Activated T-cell treated with anti-CD3 and anti-CD28 coated beads, Interleukin-2, amount 50 U/mL, for 72 hours (primary cell): ENCODE measurements at places on chromosomes 5 and 9. TPM values are rescaled to one million over a fixed set of nuclear protein-coding genes. Genes with fewer than 3 reads are reported as not detected.

The IRGM gene
- 4.1 TPM for total RNA-seq

The TRMO gene
- 15.4 TPM for total RNA-seq

The ROPN1L gene
- 0.26 TPM for total RNA-seq

The PCDHA10 gene
- total RNA-seq = not detected

The MORN5 gene
- not detected for total RNA-seq

The IL33 gene
- not detected for total RNA-seq

The PCDHA13 gene
- total RNA-seq = not detected

The MARVELD2 gene
- 0.74 TPM for total RNA-seq

The SOHLH1 gene
- total RNA-seq = not detected

The ZNF454 gene
- not detected for total RNA-seq

The TLE1 gene
- total RNA-seq = 0.34 TPM

- no peaks in the 10 kb centered on the region for H3K4me1 ChIP-seq
- no peaks in the 10 kb centered on the region for H3K27me3 ChIP-seq
- H3K36me3 ChIP-seq = no peaks in the 10 kb centered on the region
- no peak overlapping the region for H3K4me3 ChIP-seq
Observed at GRCh38 chr5:33315189-33315588, 125.6 kb upstream of the TARS1 start.

DNA sequence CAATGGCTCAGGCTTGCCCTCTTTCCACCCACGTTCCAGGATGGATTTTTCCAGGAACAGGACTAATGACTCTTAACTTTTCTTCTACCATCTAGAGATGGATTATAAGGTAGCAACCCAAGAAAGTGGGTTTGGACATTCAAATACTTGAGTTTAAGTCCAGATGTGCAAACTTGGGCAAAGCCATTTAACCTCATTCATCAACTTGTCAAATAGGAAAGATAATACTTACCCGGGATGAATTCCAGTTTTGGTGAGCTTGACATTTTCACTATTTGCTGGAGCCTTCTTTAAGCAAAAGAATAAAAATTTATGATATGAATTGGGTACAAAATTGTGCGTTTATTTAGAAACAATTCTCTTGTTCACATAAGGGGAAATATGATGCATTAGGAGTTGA lies 44.3 kb upstream of the ZBED3 start:
- no peaks in the 10 kb centered on the region for H3K4me1 ChIP-seq
- no peak overlapping the region for H3K4me3 ChIP-seq
- DNase-seq = no peak
- H3K27ac ChIP-seq = no peak overlapping the region
- H3K27me3 ChIP-seq = no peaks in the 10 kb centered on the region

GRCh38 chr9:109716631-109717030 lies 63.4 kb upstream of the PALM2AKAP2 start:
- no peaks in the 10 kb centered on the region for H3K36me3 ChIP-seq
- H3K27me3 ChIP-seq = no peaks in the 10 kb centered on the region
- no peak overlapping the region for H3K4me3 ChIP-seq

- no peaks in the 10 kb centered on the region for H3K27me3 ChIP-seq
- no peak overlapping the region for H3K4me3 ChIP-seq
- H3K36me3 ChIP-seq = no peaks in the 10 kb centered on the region
- H3K27ac ChIP-seq = no peak overlapping the region
Observed at GRCh38 chr5:52544738-52545137, 243.0 kb upstream of the ITGA1 start.

- no peak overlapping the region for H3K27ac ChIP-seq
- peak; percentile 43 for DNase-seq
- H3K27me3 ChIP-seq = no peaks in the 10 kb centered on the region
- H3K4me1 ChIP-seq = peaks cover 43% of the 10 kb centered on the region
- peak overlapping the region; percentile 86 for H3K4me3 ChIP-seq
Observed at GRCh38 chr9:129458663-129459546, 162.0 kb downstream of the C9orf50 start.

- no peak for DNase-seq
- peaks cover 21% of the 10 kb centered on the region for H3K4me1 ChIP-seq
- no peaks in the 10 kb centered on the region for H3K36me3 ChIP-seq
- no peak within 1 kb of the TSS for H3K27ac ChIP-seq
- no peaks in the 10 kb centered on the region for H3K27me3 ChIP-seq
Observed at GRCh38 chr9:136742591-136743391, at the start of gene LCN10. Gene LCN10, minus strand, starts transcription at chr9:136742940. Its CDS starts 37 bp downstream, at chr9:136742903.

DNA sequence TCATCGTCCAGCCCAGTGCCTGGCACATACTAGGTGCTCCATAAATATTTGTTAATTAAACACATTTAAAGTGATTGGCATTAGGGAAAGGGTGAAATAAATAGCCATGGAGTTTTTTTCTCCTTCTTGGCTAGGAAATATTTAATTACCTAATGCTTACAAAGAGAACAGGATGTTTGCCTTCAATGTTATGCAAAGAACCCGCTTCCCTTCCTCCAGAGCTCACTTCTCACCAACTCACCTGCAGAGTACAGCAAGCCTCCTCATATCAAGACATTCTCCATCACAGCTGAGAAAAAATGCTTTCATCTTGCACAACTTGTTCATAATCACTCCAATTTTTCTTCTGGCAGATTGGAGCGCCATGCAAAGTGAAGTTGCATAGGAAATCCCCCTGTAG lies 161.7 kb upstream of the STK32A start:
- DNase-seq = no peak
- no peaks in the 10 kb centered on the region for H3K4me1 ChIP-seq
- no peak overlapping the region for H3K27ac ChIP-seq
- H3K36me3 ChIP-seq = no peaks in the 10 kb centered on the region
- H3K27me3 ChIP-seq = no peaks in the 10 kb centered on the region

DNA sequence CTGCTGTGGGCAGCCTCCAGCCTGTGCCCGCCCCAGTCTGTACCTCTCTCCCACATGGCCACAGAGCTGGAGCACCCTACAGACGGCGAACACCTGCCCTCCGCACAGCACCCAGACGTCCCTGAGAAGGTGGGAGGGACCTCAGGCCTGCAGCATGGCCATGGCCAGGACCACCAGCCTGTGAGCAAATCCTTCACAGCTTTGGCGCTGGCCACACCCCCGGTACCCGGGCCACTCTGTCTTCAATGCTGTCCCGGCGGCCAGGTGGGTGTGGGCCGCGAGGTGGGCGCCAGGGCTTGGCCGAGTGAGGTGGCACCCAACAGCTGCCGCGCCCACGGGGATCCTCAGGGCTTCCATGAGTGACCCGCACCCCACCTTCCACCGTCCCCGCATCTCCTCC lies 18.7 kb downstream of the NOTCH1 start:
- H3K27me3 ChIP-seq = no peaks in the 10 kb centered on the region
- H3K4me1 ChIP-seq = peaks cover 20% of the 10 kb centered on the region
- DNase-seq = no peak
- H3K36me3 ChIP-seq = peaks cover 3% of the 10 kb centered on the region

DNA sequence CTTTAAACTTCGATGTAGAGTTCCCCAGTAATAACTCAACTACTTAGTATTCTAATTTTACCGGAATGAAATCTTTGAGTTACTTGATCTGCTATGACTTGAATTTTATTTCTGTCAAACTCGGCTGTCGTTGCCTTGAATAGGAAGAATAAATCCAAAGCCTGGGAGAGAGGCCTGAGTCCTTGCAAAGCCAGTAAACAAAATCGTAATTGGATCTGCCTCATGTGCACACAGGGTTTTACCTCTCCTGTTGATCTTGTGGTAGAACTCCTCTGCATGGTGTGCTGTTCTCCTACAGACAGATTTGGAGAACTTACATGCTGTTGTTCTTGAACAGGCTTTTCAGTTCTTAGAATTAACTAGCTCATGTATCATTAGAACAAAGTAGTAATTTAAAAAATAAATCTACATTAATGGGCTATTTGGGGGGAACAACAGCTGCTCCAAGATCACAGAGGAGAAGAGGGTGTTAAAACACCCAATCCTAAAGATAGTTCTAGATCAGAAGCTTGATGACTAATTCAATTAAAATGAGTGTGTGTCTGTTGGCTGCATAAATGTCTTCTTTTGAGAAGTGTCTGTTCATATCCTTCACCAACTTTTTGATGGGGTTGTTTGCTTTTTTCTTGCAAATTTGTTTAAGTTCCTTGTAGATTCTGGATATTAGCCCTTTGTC lies 28.9 kb downstream of the HSPB3 start:
- no peak overlapping the region for H3K27ac ChIP-seq
- no peak for DNase-seq
- no peak overlapping the region for H3K4me3 ChIP-seq
- no peaks in the 10 kb centered on the region for H3K36me3 ChIP-seq
- peaks cover 19% of the 10 kb centered on the region for H3K27me3 ChIP-seq

DNA sequence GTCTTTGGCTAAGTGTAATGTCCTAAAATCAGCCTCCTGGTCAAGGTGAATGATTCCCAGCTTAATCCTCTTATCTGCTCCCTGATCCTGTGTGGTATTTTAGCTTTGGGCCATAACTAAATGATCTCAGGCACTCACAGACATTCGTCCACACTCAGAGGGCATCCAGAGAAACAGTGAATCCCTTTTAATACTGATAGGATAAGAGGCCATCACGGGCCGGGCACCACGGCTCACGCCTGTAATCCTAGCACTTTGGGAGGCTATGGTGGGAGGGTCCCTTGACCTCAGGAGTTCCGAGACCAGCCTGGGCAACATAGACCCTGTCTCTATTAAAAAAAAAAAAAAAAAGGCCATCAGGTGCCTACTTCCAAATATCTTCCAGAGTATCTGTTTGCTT lies 6.3 kb downstream of the PDCL start:
- H3K27ac ChIP-seq = no peak overlapping the region
- H3K27me3 ChIP-seq = no peaks in the 10 kb centered on the region
- DNase-seq = no peak

GRCh38 chr5:78795757-78796156 lies 147.2 kb upstream of the LHFPL2 start:
- H3K27me3 ChIP-seq = no peaks in the 10 kb centered on the region
- DNase-seq = no peak
- H3K27ac ChIP-seq = no peak overlapping the region
- H3K4me3 ChIP-seq = no peak overlapping the region
- H3K4me1 ChIP-seq = peaks cover 12% of the 10 kb centered on the region
- peaks cover 3% of the 10 kb centered on the region for H3K36me3 ChIP-seq

GRCh38 chr9:134130503-134131375 lies 5.1 kb upstream of the WDR5 start:
- H3K4me3 ChIP-seq = no peak overlapping the region
- no peak for DNase-seq
- H3K4me1 ChIP-seq = peaks cover 17% of the 10 kb centered on the region
- H3K27ac ChIP-seq = no peak overlapping the region
- H3K36me3 ChIP-seq = no peaks in the 10 kb centered on the region
- no peaks in the 10 kb centered on the region for H3K27me3 ChIP-seq

DNA sequence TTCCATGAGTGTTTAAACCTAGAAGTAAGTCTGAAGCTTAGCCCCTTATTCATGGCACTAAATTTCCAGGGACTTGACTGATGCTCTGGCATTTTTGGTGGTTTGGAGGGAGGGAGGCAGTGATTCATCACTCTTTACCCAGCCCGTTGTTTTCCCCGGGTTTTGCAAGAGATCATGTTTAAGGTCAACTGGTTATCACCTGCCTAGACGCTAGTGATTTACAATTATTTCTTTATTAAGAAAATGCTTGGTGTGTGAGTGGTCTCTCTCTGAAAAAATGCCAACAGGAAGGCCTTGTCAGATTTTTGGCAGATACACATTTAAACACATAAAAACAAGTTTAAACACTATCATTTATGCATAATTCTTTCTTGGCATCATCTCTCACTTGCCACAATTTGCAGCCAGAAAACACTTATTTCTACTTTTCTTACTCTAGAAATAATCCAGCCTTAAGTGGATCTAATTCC lies 737.9 kb upstream of the ZNF608 start:
- H3K4me1 ChIP-seq = no peaks in the 10 kb centered on the region
- no peak for DNase-seq
- H3K27ac ChIP-seq = no peak overlapping the region
- H3K36me3 ChIP-seq = no peaks in the 10 kb centered on the region

GRCh38 chr5:107119656-107120055 lies 551.1 kb downstream of the EFNA5 start:
- no peaks in the 10 kb centered on the region for H3K36me3 ChIP-seq
- H3K4me3 ChIP-seq = no peak overlapping the region
- DNase-seq = no peak
- H3K27ac ChIP-seq = no peak overlapping the region
- H3K4me1 ChIP-seq = no peaks in the 10 kb centered on the region
- H3K27me3 ChIP-seq = no peaks in the 10 kb centered on the region

- peaks cover 3% of the 10 kb centered on the region for H3K36me3 ChIP-seq
- peaks cover 20% of the 10 kb centered on the region for H3K4me1 ChIP-seq
- no peak overlapping the region for H3K27ac ChIP-seq
- no peak for DNase-seq
- peak overlapping the region; percentile 77 for H3K4me3 ChIP-seq
- H3K27me3 ChIP-seq = no peaks in the 10 kb centered on the region
Observed at GRCh38 chr5:149732324-149733128, 2.4 kb downstream of the PPARGC1B start.

GRCh38 chr9:72356041-72356582 lies 8.9 kb downstream of the ZFAND5 start:
- no peak for DNase-seq
- H3K4me3 ChIP-seq = no peak overlapping the region
- H3K36me3 ChIP-seq = peaks cover 45% of the 10 kb centered on the region
- no peaks in the 10 kb centered on the region for H3K27me3 ChIP-seq
- peaks cover 60% of the 10 kb centered on the region for H3K4me1 ChIP-seq
- H3K27ac ChIP-seq = peak overlapping the region; percentile 91

- no peaks in the 10 kb centered on the region for H3K4me1 ChIP-seq
- H3K36me3 ChIP-seq = peaks cover 2% of the 10 kb centered on the region
- H3K27ac ChIP-seq = no peak overlapping the region
- no peak overlapping the region for H3K4me3 ChIP-seq
- H3K27me3 ChIP-seq = no peaks in the 10 kb centered on the region
Observed at GRCh38 chr5:54108136-54108535, 202.2 kb downstream of the ARL15 start.

DNA sequence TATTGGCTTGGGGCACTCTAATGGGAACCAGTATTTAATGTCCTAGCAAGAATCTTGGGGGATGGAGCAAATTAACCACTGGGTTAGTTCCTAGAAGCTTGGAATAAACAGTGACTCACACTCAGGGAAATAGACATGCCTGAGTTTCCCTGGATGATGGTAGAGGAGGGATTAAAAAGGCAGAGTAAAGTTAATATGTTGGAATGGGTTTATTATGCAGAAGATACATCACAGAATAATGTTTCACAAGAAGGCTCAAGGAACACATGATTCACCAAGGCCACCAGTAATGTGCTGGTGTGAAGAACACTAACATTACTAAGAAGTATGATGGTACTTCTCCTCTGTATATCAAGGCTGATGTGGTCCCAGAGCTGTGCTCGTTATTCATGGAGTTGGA lies 752.9 kb upstream of the SEMA6A start:
- DNase-seq = no peak
- H3K27me3 ChIP-seq = no peaks in the 10 kb centered on the region
- H3K4me3 ChIP-seq = no peak overlapping the region

DNA sequence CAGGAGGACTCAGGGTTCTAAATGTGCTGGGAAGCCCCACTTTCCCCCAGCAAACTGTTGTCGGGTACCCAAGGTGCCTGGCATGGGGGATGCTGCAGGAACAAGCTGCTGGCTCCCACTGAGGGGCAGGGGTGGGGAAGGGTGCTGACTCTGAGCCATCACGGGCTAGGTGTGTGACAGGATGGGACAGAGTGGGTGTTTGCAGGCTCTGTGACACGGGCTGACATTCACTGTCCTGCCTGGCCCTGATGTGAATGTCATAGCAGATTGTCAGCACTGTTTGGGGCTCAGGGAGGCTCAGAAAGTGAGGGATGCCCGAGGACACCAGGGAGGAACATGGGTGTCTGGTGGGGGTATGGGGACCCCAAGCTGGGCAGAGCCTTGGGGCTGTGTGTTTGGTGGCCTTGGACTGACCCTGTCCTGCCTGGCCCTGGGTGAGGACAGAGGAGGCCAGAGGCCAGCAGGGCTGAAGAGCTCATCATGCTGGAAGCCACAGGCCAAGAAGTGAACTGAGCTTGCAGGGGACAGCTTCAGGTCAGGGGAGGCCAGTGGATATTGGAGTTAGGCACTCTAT lies 20.6 kb downstream of the WNK2 start:
- no peaks in the 10 kb centered on the region for H3K36me3 ChIP-seq
- DNase-seq = no peak
- H3K4me3 ChIP-seq = no peak overlapping the region
- no peak overlapping the region for H3K27ac ChIP-seq
